ENCODE measurements at places on chromosomes 12 and 14. TPM values are rescaled to one million over a fixed set of nuclear protein-coding genes. Genes with fewer than 3 reads are reported as not detected.

Gene CLEC6A
- not detected for polyA plus RNA-seq

Gene ETV6
- 5.4 TPM for polyA plus RNA-seq

Gene CLEC4A
- polyA plus RNA-seq, result 0.92 TPM

Gene GLT8D2
- 1.6 TPM for polyA plus RNA-seq

Gene LAG3
- polyA plus RNA-seq, result 0.88 TPM

Gene TC2N
- 14.9 TPM for polyA plus RNA-seq

Gene HOXC4
- polyA plus RNA-seq, result 3.7 TPM

Gene MYBPC1
- polyA plus RNA-seq, result 0.16 TPM

Gene ISM2
- polyA plus RNA-seq, result 0.16 TPM

Gene NCKAP5L
- polyA plus RNA-seq, result 3.1 TPM

Gene GDF3
- polyA plus RNA-seq, result not detected

Gene PEX5
- 8.1 TPM for polyA plus RNA-seq

Gene SLC17A8
- not detected for polyA plus RNA-seq

Gene GLT1D1
- 0.06 TPM for polyA plus RNA-seq

Gene RIPK3
- polyA plus RNA-seq, result 13.3 TPM

Gene SLC8A3
- not detected for polyA plus RNA-seq

Gene ADAMTS20
- polyA plus RNA-seq, result not detected

Gene GALNT8
- 0.05 TPM for polyA plus RNA-seq

Gene LMO3
- polyA plus RNA-seq, result 0.91 TPM

Gene PTPRO
- polyA plus RNA-seq, result 0.13 TPM

Gene OVCH1
- polyA plus RNA-seq, result 0.02 TPM

Gene KRAS
- polyA plus RNA-seq, result 12.1 TPM

Gene TAC3
- 0.16 TPM for polyA plus RNA-seq

Gene JPH4
- polyA plus RNA-seq, result 0.15 TPM

Gene WNT5B
- polyA plus RNA-seq, result 10.1 TPM

Gene HOXC6
- 1.4 TPM for polyA plus RNA-seq

Gene AQP6
- 0.08 TPM for polyA plus RNA-seq

Gene KCNC2
- polyA plus RNA-seq, result 0.04 TPM

Gene PAX9
- 51.9 TPM for polyA plus RNA-seq

Gene HELB
- 0.57 TPM for polyA plus RNA-seq

Gene IL23A
- polyA plus RNA-seq, result 2.9 TPM

Gene DACT1
- polyA plus RNA-seq, result 0.65 TPM

Gene STXBP6
- 1.9 TPM for polyA plus RNA-seq

Gene CCDC60
- 0.53 TPM for polyA plus RNA-seq

Gene POTEG
- not detected for polyA plus RNA-seq

Gene KRT82
- polyA plus RNA-seq, result not detected
